AG09309 (cell line): ENCODE measurements at places on chromosomes 13 and 19.
A peak's percentile ranks its signal among the peaks of the same experiment; 100 is the strongest.

DNA sequence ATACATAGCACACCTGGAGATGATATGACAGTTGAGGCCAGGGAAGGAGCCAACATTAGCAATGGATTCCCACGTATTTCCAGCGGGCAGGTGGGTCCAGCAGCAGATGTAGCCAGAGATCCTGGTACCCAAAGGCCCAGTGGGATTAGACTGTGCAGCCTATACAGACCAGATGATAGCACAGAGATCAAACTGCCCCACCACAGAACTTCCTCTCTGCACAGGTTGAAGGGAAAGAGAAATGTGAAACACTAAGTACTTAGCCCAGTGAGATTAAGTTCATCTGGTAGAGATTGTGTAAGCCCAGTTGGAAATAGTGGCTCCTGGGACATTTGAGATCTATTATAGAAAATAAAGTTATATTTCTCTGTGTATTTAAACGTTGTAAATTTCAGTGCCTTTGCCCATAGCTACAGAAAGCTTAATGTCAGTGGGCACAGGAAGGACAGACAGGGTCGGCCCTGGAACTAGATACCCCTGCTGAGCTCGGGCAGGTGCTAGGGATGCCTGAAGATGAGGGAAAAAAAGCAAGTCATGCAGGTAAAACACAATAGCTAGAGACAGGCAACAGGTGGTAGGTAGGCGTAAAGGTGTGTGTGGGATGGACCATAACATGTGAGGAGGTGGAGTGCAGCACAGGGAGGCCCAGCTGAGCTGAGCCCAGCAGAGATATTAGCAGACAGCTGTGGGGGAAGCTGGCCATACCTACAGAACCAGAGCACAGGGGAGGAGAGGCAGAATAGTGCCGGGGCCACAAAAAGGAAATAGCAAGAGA is 27.3 kb upstream of the SPATA13 start:
- no peak for DNase-seq

GRCh38 chr19:58059671-58060078 is 593 bp downstream of the ZNF135 start:
- DNase-seq: no peak

- DNase-seq: no peak
These were observed 8.8 kb downstream of the GIPR start for GRCh38 chr19:45676851-45677263.

DNA sequence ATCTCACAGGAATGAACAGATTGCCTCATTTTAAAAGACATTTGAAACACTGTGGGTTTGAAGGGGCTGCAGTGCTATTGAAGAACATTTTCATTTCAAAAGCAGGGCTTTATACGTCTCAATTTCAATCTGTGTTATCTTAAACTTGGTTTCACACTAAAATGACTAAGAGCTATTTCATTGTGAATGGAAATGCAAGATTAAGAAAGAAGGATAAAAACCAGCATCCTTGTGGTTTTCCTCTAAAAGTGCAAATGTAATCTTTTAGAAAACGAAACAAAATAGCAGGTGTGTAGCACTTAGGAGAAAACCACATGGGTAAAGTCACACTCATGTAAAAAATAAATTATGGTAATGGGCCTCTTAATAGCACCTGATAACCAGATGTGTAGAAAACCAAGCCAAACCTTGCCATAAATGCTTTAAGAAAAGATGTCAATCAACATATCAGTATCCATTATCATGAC is 397.7 kb downstream of the GPC6 start:
- DNase-seq: peak; percentile 10

- DNase-seq: no peak
These were observed 184.9 kb downstream of the TM9SF2 start for GRCh38 chr13:99686157-99686572.

DNA sequence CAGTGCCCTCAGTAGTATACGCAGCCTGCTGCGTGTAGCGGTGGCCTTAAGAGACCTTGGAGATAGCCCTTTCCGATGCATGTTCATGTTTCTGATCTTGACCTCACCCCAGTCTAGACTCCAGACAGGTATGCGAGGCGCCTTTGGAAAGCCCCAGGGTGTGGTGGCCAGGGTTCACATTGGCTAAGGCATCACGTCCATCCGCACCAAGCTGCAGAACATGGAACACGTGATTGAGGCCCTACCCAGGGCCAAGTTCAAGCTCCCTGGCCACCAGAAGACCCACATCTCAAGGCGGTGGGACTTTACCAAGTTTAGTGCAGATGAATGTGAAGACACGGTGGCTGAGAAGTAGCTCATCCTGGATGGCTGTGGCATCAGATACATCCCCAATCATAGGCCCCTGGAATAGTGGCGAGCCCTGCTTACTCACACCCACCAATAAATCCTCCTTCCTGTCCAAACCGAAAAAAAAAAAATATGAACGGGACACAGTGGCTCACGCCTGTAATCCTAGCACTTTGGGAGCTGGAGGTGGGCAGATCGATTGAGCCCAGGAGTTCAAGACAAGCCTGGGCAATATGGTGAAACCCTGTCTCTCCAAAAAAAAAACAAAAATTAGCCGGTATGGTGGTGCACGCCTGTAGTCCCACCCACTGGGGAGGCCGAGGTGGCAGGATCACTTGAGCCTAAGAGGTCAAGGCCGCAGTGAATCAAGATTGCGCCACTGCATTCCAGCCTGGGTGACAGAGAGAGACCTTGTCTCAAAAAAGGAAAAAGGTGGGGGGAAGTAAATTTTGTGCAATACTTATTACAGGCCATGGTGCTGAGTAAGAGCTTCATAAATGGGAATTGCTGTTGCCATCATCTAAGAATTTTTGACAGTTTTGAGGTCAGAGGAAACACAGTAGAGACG is 12.4 kb upstream of the CBLC start:
- DNase-seq: no peak

DNA sequence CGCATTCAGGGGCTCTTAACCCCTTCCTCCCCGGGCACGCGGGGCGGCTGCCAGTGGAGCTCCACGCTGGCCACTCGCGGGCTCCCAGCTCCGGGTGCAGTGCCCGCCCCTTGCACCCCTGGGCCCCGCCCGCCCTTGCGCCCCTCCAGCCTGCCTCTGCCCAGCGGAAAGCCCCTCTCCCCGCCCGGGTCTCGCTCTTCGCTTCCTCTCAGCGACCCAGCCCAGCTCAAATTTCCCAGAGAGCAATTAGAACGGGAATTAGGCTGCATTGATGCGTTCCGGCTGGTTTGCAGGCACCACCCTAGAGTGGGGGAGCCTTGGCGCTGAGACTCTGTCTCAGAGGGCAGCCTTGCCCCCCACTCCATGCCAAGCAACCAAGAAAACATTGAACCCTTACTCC is 1.8 kb upstream of the GSX1 start:
- DNase-seq: no peak

DNA sequence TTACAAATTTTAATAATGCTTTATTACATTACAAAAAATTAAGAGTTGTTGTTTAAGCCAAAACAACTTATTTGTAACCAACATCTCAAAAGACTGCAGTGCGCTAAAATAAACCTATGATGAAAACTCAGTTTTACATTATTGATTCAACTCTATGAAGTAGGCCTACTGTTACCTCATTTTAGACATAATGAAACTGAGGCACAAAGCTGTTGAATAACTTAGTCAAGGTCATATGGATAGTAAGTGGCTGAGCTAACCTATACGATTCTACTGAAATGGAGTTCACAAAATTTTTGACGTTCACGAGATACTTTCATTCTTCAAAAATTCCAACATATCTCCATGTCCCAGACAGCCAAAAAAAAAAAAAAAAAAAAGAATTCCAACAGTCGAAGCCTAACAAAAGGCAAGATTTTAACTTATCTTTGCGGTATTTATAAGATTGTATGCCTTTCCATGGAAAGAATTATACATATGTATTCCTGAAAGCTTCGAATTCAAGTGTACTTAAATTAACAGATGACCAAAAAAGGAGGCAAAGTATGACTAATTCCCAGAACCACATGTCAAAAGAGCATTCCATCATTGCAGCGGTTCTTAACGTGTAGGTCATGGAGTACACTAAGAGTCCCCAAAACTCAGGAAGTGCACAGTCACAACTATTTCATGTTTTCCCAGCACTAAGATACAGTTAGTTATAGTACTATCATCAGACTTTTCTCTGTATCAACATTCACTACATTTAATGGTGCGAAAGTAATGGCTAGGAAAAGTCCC is 69.4 kb downstream of the PSPC1 start:
- peak; percentile 3 for DNase-seq

DNA sequence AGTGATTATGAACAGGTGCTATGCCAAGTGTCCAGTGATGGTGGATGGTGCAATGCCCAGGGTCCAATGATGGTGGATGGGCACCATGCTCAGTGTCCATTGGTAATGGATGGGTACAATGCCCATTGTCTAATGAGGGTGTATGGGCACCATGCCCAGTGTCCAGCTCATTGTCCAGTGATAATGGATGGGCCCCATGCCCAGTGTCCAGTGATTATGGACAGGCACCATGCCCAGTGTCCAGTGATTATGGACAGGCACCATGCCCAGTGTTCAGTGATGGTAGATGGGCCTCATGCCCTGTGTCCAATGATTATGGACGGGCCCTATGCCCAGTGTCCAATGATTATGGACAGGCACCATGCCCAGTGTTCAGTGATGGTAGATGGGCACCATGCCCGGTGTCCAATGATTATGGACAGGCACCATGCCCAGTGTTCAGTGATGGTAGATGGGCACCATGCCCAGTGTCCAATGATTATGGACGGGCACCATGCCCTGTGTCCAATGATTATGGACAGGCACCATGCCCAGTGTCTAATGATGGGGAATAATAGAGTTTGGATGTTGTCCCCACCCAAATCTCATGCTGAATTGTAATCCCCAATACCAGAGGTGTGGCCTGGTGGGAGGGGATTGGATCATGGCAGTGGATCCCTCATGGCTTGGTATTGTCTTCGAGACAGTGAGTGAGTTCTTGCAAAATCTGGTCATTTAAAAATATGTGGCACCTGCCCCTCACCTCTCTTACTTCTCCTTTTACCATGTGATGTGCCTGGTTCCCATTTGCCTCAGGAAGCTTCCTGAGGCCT is 87.8 kb downstream of the ANKRD10 start:
- DNase-seq: no peak

- no peak for DNase-seq
These were observed 169.8 kb downstream of the SHISA2 start for GRCh38 chr13:25881971-25882451.
